ENCODE measurements at places on chromosomes 5 and 9.

DNA sequence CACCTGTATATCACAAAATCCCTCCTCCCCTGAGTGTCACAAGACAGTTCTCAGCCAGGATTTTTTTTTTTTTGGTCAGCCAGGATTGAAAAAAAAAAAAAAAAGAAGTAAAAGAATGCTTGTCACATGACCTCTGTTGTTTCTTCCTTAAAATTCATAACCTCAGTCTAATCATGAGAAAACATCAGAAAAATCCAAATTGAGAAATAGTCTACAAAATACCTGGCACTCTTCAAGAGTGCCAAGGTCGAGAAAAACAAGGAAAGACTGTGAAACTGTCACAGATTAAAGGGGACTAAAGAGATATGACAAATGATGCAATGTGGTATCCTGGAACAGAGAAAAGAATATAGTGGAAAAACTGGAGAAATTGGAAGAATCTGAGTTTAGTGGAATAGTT lies 58.5 kb upstream of the SUB1 start:
- DNase-seq: peak; percentile 24

GRCh38 chr9:8863886-8864544 lies 1064.4 kb upstream of the DMAC1 start:
- DNase-seq: peak; percentile 98

DNA sequence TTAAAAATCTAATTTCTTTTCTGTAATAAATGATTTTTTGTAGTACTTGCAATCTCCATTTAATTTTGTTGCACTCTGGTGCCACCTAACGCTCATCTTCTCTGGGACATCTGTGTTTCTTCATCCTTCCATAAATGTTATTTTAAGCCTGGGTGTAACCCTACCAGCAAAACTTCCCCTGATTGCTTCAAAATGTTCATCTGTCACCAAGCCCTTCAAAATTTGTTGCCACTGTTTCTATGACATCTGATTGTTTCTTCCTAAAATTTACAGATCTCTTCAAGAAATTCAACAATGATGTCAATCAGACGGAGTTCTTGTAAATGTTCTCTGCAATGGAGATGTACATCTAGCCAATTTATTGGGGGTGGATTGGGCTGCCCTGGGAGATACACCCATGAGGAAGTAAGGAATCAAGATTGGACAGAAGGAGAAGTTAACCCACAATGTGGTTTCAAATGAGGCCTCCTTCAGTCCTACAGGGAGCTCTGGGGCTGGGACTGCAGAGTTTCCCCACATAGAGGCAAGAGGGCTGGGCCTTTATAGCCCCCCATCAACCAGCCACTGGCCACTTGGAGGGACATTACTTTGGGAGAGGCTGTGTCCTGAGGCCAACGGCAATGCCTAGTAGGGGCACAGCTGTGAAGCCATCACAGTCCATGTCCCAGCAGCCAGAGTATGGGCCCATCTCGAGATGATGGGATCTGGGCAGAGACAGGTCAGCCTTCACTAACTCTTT lies 23.3 kb downstream of the MCTP1 start:
- peak; percentile 83 for DNase-seq

DNA sequence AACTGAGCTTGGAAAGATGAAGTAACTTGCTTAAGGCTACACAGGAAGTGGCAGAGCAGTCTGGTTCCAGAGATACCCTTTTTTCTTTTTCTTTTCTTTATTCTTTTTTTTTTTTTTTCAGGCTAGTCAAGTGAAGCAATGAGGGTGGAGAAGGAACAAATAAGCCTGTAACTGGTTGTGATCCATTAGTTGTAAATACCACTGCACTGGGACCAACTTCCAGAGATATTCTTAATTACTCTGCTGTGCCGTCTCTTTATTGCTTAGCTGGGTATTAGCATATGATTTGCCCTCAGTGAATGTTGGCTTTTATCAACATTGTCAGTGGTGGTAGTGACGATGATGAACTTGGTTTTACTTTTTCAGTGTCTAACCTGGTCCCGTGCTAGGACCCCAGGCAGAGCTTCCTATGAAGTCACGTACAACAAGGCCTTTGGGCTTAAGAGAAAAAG lies 26.7 kb downstream of the LNPEP start:
- DNase-seq: peak; percentile 73

DNA sequence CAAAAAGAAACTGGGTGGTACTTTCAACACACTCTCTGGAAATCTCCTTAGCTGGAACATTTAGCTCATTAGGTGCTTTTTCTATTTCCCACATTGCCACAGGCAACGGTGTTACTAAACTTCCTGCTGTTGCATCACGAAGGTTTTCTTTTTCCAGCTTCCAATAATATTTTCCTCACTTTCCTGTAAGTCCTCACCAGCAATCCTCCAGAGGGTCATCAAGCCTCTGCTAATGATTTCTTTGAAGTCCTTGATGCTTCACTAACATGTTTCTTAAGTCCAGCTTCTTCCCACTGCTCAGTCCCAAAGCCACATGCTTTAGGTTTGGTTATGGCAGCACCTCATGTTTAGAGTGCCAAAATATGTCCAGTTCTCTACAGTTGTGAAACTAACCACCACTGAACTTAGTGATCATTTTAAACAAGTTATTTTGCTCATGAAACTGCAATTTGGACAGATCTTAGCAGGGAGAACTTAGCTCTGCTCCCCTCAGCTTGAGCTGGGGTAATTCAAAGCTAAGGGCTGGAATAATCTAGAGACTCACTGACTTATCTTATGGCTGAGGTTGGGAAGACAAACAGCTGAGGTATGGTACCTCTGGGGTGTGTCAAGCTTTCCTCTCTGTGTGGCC lies 39.9 kb upstream of the RETREG1 start:
- DNase-seq: no peak

DNA sequence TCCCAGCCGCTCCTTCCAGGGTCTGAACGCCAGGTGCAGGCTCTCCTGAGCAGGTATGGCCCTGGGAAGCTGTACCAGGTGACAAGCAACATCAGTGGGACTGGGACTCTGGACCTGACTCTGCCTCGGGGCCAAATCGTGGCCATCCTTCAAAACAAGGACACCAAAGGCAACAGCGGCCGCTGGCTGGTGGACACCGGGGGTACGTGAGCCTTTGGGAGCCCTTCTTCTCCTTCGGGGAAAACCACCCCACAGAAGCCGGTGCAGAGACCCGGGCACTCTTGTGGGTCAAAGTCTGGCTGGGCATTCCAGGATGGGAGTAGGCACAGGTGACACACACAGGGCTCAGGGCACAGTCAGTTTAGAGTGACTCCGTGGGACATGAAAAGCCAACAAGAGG lies 45.8 kb downstream of the ARHGEF37 start:
- no peak for DNase-seq

GRCh38 chr9:101254733-101255433 lies 129.9 kb downstream of the BAAT start:
- no peak for DNase-seq

GRCh38 chr5:92242170-92242569 lies 859.1 kb upstream of the ARRDC3 start:
- DNase-seq: no peak

DNA sequence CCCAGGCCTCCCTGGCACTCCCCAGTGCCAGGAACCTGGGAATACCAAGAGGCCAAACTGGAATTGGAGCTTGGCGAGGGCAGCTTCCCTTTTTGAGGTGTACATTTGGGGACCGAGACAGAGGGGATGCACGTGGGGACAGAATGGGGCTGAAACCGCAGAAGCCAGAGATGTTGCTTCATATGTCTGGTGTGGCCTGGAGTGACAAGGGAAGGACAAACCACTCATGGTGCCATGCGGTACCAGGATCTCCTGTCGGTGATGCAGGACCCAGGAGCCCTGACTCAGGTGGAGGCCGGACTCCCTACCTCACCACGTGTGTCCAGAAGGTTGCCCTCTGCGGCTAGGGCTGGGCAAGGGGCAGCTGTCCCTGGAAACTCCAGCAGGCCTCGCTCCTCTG lies 4.0 kb upstream of the CSF2 start:
- no peak for DNase-seq

DNA sequence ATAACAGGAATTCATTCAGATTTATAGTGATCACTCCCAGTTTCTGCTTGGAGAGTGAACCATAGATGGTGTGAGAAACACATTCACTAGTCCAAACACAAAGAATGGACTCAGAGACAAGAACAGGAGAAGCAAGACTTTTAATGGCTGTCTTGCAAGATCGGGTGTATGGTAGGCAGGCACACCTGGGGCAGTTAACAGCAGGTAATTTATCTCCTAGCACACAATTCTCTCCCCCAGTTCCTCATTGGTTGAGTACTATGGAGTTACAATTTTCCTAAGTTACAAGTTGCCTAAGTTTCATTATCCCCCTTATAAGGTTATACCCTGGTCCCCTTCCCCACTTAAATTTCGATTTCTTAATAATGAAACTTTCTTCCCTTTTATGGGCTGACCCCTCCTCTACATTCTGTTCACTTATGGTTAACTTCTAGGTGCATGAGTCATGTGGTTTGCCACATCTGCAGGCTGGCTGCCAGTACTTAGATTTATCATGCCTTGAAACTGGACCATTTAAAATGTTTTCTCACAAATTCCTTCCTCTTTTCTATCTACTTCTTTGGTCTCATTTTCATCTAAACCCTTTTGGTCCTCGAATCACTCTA lies 623.3 kb downstream of the HINT1 start:
- peak; percentile 86 for DNase-seq

DNA sequence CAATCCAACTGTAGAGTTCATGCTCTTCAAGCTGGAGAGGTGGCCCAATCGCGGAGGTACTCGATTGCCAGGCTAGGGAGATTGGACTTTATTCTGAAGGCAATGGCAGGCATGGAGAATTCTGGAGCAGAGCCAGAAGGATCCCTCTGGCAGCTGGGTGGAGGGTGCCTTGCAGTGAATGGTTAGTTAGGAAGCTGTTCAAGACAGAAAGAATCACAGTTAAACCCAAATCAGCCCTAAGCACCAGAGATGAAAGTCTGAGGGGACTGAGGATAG lies 182.4 kb downstream of the RGS3 start:
- no peak for DNase-seq

DNA sequence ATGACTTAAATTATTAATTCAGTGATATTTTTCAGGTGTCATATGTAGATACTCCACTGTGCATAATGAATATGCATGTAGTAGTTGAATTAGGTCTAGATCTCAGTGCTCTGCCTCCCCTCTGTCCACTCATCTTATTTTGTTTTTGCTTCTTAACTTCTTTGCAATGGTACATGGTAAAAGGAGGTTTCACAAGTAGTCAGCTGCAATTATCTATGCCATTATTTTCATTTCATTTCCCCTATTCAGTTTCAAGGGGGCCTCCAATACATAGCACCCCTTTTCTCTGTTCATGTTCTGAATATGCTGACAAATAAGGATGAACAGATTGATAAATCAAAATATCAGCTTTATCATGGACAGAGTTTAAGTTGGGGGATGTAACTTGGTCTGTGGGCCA lies 511.6 kb upstream of the ZNF608 start:
- no peak for DNase-seq

DNA sequence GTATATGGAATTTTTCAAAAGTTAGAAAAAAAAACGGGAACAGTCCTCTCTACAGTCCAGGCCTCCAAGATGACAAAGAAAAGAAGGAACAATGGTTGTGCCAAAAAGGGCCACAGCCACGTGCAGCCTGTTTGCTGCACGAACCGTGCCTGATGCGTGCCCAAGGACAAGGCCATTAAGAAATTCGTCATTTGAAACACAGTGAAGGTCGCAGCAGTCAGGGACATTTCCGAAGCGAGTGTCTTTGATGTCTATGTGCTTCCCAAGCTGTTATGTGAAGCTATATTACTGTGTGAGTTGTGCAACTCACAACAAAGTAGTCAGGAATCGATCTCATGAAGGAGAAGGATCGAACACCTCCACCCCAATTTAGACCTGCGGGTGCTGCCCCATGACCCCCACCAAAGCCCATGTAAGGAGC lies 37.4 kb downstream of the HMGCR start:
- DNase-seq: no peak

DNA sequence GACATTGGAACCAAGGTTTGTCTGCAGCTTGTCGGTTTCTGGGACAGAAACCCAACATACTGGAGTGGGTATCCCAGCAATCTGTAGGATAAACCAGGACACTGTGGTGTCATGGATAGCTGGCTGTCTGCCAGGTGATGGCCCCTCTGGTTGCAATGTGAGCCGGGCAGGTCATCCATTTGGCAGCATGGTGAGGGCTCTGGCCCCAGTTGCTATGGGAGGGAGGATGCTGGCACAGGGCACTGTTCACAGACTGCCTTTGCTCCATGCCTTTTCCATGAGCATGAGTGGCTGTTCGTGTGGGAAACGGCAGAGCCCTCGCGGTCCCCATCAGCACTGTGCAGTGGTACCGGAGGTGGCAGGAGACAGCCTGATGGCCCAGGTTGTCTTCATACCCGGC lies 6.4 kb downstream of the S1PR3 start:
- no peak for DNase-seq

DNA sequence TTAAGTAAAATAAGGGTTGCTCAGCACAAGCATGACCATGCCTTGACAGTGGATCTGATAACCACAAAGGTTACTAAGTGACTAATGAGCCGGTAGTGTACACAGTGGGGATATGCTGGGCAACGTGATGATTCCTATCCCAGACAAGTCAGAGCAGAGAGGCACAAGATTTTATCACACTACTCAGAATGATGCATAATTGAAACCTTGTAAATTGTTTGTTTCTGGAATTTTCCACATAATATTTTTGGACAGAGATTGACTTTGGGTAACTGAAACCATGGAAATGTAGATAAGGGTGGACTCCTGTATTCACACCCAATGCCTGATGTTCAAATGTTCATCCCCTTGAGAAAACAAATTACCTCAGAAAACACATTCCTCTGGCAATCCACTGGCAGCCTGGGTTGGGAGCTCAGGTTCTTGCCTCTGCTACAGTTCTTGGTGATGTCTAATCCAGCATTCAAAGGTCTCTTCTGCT lies 16.2 kb upstream of the ERAP1 start:
- no peak for DNase-seq

DNA sequence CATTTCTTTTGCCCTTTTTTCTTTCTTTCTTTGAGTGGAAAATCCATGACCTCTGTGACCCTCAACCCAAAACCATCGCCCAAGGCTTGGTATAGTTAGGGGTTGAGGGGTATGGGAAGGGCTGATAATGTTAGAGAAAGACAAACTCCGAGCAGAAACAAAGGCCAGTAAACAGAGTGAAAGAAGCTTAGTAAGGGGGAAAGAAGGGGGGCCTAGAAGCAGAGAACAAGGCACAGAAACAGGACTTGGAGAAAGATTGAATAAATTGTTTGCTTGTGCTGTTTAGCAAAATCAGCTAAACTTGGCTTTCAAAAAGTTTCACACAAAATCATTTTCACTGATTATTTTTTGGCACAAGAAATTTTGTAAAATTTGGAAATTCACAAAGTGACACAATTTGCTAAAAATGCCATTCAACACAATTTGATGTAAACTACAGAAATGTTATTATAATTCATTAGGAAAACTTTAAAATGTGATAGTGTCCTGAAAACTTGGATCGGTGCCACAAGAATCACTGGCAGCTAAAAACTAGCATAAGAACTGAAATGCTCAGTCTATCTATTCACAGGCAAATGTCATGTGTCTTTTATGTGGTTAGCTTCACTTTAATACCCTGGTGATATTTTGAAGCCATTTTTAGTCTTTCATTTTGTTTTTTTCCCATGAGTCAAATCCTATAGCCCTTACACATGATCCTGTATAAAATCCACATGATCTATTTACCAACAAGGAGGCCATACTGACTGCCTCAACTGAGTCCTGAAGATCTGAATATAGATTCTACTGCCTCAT lies 276.4 kb downstream of the NR2F1-AS1 start:
- DNase-seq: peak; percentile 24

- DNase-seq: no peak
These were observed 622.3 kb upstream of the PTPRD start for GRCh38 chr9:11235061-11235460.

- DNase-seq: no peak
These were observed 38.2 kb upstream of the GRAMD2B start for GRCh38 chr5:126384985-126385384.
